GM03348 (cell line): ENCODE measurements at places on chromosomes 4 and X.

- no peak for DNase-seq
Observed at GRCh38 chrX:44392767-44393166, 49.3 kb upstream of the EFHC2 start.

DNA sequence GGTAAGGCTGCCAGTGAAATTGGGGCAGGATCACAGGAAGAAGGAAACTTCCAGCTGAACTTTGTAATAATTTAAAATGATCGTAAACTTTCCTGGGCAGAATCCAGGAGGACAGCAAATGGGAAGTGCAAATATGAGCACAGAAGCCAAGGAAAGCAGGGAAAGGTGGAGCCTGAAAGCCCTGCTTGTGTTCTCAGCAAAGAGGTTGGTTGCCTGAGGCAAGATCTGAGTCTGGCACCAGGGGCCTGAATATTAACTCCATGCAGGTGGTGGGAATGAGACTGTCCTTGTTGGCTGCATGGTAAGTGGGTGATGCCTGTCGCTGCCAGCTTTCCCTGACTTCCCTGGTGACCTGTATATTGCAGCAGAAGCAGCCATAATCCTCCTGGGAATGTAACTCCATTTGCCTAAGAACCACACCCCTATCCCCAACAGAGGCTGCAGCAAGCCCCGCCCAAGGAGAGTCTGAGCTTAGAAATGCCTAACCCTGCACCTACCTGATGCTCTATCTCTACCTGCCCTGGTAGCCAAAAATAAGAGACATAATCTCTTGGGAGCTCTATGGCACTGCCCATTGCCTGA lies 132.0 kb upstream of the HDX start:
- DNase-seq, result no peak

DNA sequence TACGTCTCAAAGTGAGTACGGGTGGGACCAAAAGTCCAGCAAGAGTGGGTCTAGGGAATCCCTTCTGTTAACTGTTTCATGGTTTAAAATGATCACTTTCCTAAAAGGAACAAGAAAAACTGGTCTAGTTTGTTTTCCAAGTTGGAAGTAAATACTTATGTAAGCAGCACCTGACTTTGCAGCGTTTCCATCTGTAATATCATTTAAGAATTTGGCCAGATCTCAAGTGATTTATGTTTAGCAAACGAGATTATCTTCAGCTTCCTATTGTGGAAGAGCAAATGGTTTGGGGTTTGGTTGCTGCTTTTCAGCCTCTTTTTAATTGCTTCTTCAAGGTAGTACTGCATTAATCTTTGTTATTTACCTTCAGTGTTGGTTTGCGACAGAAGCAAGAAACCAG lies 50.4 kb downstream of the FHIP1A start:
- no peak for DNase-seq

- DNase-seq, result no peak
Observed at GRCh38 chr4:57303012-57303751, 193.0 kb upstream of the IGFBP7 start.

GRCh38 chrX:15623054-15623453 lies 22.3 kb upstream of the ACE2 start:
- DNase-seq, result no peak

- DNase-seq, result no peak
Observed at GRCh38 chr4:117529401-117529800, 444.0 kb upstream of the TRAM1L1 start.

DNA sequence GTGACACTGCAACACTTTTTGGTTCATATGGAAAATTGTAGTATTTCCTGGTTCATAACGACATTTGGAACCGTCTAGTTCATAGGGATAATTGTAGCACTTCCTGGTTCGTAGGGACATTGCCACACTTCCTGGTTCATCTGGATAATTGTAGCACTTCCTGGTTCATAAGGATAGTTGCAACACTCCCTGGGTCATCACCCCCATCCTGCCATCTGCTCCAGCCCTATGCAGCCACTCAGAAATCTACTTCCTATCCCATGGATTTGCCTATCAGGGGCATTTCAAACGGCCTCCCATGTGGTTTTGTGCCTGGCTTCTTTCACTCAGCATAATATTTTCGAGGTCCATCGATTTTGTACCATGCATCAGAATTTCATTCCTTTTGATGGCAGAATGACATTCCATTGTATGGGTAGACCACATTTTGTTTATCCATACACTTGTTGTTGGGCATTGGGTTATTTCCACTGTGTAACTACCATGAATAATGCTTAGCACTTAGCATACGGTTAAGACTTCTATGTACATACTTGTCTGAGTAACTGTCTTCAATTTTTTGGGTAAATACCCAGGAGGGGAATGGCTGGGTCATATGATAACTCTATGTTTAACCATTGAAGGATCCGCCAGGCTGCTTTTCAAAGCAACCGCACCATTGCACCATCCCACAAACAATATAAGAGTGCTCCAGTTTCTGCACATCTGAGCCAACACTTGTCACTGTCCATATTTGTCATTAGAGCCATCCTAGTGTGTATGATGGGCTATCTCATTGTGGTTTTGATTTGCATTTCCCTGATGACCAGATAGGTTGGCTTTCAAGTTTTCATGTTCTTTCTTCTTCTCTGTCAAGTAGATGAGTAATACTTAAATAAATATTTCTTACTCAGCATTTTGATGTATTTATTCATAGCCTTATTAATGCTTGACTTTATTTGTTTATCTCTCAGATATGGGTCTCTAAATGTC lies 58.3 kb upstream of the CD99 start:
- DNase-seq, result no peak

DNA sequence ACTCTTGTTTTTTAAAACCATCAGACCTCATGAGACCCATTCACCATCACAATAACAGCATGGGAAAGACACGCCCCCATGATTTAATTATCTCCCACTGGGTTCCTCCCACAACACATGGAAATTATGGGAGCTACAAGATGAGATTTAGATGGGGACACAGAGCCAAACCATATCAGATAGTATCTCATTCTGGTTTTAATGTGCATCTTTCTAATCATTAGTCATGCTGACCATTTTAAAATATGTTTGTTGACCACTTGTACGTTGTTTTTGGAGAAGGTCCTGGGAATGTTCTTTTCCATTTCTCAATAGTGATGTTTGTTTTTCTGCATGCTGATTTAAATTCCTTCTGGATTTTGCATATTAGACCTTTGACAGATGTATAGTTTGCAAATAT lies 119.0 kb downstream of the RTL3 start:
- DNase-seq, result no peak

- no peak for DNase-seq
Observed at GRCh38 chr4:78691971-78692821, 84.0 kb upstream of the BMP2K start.

DNA sequence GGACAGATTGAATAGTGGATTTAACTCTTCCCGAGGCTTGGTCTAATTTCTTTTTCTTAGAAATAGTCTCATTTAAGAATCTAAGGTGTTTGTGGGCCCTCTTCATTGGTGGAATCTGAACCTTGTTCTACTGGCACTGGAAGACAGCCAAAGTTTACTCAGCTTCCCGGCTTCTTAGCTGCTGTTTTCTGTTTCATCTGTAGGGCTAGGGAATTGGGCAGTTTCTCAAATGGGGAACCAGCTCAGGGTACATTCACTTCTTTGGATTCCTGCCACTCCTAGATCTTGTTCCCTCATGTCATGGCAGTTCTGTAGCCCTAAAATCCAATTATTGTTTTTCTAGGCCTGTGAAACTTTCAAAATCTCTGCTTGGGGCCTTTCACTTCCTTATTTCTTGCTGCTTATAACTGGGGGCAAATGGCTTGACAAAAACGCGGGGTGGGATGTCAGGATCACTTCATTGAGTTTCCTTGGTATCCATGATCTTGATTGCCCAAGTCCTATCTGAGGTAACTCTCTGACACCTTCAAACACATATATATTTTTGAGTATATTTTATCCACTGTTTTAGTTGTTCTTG lies 985.0 kb downstream of the C4orf33 start:
- no peak for DNase-seq

DNA sequence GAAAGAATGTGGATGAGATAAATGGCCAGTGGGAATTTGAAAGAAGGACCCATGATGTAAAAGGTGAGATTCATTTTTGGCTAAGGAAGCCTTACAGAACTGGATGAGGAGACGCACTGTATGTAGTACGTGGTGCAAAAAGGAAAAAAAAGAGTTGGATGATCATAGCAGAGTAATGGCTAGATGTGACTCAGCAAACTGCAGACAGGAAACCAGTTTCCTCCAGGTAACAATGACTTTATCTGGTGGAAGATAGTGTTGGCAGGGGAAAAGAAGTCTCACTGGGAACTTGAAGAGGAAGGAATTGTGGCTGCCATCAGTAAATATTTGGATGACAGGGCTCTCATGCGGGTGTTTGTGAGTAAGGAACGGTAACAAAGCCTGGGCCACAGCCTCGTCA lies 243.2 kb downstream of the CPE start:
- DNase-seq, result no peak

DNA sequence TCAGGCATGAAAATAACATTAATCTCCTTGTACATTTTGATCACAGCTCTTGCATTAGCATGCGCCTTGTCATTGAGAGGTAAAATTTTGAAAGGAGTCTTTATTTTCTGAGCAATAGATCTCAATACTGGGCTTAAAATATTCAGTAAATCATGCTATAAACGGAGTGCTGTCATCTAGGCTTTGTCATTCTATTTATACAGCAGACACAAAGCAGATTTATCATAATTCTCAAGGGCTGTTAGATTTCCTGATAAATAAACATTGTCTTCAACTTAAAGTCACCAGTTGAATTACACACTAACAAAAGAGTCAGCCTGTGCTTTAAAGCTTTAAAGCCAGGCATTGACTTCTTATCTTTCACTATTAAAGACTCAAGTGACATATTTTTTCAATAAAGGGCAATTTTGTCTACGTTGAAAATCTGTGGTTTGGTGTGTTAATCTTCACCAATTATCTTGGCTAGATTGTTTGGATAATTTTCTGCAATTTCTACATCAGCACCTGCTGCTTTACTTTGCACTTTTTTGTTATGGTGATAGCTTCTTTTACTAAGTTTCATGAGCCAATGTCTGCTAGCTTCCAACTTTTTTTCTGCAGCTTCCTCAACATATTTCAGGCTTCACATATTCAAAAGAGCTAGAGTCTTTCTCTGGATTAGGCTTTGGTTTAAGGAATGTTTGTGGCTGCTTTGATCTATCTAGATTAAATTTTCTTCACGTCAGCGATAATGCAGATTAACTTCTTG lies 27.9 kb upstream of the UGT2B4 start:
- no peak for DNase-seq

DNA sequence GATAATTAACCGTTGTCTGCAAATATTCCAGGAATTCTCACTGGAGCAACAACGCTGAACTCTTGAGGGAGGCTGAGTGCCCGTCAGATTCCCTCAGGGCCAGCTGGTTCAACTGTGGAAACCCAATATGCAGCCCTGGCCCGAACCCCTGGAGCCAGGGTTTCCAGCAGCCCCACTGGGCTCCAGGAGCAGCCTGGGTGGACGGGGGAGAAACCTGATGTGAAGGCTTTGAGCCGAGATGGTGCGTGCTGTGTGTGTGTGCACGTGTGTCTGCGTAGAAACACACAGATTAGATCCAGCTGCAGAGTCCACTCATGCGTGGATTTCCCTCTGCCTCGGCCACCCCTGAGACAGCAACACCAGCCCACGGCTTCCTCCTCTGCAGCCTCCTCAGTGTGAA lies 19.4 kb upstream of the SLC25A6 start:
- DNase-seq, result no peak

DNA sequence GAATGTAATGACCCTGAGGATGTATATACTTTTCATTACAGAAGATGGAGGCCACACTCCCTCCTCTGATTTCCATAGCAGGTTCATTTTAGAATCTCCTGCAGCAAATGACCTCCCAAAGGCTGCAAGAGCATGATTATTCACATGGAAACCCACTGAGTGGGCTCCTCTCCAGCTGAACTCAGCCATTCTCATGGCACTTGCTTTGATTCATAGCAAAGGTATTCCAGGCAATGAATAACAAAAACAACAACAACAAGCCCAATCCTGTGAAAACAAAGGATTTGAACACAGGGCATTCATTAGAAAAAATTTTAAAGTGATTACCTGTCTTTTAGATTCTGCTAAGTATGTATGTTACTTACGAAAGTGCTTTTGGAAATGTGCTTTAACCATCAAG lies 894.0 kb upstream of the FRG1 start:
- DNase-seq, result no peak

- no peak for DNase-seq
Observed at GRCh38 chr4:80539190-80539589, 203.7 kb downstream of the CFAP299 start.

GRCh38 chr4:4284827-4285618 lies 4.9 kb downstream of the LYAR start:
- no peak for DNase-seq

- no peak for DNase-seq
Observed at GRCh38 chr4:99633772-99634171, 23.9 kb downstream of the C4orf54 start.

DNA sequence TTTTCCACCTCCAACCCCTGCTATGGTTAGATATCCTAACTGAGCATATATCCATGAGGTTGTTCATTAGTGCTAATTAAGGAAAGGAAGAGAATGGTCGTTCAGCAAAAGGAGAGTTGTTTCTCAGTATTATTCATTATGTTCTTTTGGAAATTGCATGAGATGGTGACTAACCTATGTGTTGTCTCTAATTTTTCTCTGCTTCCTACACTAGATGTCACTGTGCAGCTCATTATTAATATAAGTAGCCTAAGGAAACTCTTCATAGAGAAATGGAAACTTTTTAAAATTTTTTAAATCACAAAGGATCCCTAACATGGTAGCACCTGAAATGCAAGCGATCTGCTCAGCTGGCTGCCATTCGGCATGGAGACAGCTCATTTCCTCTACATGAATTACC lies 67.7 kb upstream of the FAM9A start:
- DNase-seq, result peak; percentile 24

DNA sequence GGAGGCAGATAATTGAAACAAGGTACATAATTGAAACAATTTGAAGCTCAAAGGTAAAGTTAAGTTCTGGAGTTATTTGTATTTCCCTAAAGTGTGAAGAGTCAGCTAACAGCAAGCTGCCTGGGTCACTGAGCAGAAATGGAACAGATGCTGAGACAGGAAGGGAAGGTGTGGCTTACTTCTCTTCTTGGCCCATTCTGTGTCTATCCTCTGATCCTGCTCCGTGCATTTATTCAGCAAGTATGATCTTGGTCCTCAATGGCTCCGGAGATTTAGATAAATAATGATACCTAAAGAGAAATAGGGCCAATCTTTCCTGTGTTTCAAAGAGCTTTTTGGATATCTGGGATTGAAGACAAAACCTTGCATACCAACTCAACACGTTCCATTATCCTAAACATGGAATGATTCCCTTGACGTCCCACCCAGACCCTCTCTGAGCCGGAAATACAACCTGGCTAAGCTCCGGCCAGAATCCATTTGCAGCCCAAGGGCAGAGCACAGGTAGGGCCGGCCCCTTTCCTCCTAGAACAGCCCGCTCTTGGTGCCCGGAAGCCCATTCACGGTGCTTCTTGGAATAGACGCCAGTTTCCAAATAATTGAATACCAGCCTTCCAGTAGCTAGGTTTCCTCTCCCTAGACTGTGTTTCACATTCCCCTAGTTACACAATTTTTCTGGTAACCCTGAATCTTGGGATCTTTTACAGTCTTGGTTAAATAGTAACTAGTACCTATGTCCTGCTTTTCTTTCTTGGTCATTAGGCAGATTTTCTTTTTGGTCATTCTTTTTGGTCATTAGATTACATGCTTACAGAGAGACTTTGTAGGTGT lies 211.0 kb downstream of the NWD2 start:
- DNase-seq, result no peak

GRCh38 chr4:55758066-55758465 lies 61.5 kb upstream of the EXOC1L start:
- no peak for DNase-seq

- no peak for DNase-seq
Observed at GRCh38 chr4:101941816-101942358, 151.4 kb downstream of the BANK1 start.

GRCh38 chrX:51665981-51666380 lies 16.6 kb downstream of the CENPVL2 start:
- DNase-seq, result no peak
